ENCODE measurements at places on chromosomes 16 and 17.

DNA sequence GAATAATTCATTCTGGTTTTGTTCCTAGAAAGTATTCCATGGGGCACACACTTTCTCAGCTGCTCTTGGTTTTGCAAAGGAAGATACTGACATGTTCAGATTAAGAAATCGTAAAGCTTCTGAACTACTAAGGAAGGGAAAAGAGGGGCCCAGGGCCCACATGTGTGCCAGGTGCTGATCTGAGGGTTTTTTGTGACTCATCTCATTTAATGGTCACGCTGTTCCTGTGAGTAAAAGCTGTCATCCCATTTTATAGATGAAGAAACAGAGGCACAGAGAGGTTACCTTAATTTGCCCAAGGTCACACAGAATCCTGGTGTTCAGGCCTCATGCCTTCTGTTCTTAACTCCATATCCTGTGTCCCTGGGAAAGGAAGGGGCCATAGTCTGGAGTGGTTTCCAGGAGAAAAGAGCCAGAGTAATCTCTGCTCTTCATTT is 113.2 kb downstream of the MSI2 start:
- no peak for DNase-seq

DNA sequence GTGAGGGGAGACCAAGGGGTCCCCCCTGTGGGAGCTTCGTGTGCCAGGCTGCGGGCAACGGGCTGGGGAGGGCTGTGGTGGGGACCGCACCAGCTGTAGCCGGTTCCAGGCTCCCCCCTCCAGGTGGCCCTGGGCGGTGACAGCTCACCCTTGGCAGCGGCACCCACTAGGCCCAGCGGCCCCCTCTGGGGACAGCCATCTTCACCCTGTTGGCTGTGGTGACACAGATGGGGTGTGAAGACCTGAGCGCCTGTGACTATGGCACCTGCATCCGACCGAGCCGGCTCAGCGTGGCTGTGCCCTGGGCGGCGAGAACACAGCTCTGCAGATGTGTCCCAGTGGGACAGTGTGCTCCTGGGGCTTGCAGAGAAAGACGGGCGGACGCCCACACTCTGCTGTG is 1.1 kb upstream of the C1QTNF8 start:
- no peak for DNase-seq

GRCh38 chr16:35748621-35749252 is 2289.3 kb downstream of the TP53TG3F start:
- DNase-seq, result no peak

GRCh38 chr17:63356337-63356757 is 89.8 kb downstream of the CYB561 start:
- peak; percentile 98 for DNase-seq

DNA sequence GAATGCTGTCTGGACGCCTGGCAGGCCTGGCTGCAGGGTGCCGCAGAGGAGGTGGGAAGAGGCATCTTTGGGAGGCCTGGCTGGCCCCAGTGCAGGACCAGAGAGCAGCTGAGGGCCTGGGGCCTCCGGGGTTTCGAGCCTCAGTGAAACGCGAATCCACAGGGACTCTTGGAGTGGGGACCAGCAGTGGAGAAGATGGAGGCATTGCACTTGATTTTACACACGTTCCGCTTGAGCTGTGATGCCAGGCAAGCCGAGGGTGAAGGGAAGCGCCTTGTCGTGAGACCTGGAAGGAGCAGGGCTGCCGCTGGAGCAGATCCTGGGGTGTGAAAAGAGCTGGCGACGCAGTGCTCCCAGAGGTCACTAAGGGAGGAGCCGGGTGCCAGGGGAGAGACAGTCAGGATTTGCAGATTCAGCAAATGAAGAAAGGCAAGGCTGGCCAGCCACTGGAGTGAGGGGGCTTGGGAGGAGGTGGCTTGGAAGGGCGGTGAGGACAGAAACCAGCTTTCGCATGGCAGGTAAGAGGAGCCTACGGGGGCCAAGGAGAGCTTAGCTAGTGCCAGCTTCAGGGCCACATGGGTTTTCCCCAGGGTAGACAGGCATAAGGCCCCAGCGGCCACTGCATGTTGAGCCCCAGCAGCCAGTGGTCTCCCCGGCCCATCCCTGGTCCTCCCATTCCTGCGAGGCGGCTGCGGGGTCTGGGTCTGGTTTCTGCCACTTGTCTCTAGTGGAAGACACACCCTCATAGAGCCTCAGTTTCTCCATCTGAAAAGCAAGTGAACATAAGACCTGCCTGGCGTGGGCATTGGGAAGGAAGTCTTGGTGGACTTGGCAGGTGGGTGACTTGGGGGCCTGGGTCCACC is 175.2 kb upstream of the CHMP6 start:
- DNase-seq, result no peak

- DNase-seq, result no peak
These were observed 45.6 kb upstream of the MEAK7 start for GRCh38 chr16:84550096-84550495.

- no peak for DNase-seq
These were observed 141.9 kb upstream of the NOG start for GRCh38 chr17:56451629-56452028.

DNA sequence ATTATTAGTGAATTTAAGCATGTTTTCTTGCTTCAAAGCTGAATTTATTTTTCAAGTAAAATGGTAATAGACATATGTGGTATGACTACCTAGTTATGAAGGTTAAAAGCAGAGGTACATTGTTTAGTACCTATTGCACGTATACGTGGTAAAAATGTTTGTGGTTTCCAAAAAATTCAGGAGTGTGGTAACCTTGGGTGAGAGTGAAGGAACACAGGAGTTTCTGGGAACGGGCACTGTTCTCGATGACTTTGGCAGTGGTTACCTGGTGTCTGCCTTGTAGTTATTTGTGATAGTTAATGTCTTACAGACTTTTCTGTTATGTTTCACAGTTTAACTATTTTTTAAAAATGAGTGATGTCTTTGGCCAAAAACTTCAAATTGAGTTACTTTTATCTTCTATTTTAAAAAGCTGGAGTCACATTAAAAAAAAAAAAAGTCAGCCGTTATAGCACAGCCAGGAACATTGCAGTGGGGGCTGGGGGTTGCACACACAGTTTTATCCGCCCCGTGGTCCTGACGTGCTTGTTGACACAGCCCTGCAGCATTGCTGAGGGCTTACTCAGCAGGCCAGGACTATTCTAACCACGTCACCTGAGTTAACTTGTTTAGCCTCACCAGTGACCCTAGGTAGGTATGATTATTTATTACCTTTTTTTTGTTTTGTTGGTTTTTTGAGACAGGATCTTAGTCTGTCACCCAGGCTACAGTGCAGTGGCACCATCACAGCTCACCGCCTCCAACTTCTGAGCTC is 10.9 kb downstream of the JPT2 start:
- no peak for DNase-seq

- no peak for DNase-seq
These were observed 31.9 kb upstream of the HEATR6 start for GRCh38 chr17:60110586-60110985.

DNA sequence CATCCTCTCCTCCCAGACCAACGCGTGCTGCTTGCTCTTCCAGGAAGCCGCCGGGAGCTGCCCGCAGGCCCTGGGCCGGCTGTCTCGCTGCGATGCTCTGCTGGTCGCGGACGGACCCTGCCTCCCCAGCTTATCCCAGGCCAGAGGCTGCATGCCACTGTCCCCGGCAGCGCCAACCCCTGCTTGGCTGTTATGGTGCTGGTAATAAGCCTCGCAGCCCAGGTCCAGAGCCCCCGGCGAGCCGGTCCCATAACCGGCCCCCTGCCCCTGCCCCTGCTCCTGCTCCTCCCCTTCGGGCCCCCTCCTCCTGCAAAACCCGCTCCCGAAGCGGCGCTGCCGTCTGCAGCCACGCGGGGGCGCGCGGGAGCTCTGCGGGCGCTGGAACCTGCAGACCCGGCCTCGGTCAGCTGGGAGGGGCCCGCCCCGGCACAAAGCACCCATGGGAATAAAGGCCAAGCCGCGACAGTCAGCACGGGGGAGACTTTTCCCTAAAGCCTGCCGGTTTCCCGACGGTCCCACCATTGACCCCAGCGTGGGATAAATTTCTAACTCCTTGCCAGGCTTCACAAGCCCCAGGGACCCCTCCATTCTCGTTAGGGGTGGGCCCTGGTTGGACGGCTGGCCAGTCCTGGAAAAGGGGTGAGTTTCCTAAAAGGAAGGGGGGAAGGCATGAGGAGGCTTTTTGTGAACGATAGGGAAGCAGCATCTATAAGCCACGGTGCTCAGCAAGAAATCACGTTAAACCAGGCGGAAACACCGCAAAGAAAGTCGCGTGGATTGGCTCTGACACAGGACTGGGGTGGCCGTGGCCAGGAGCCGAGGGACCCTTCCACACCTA is 11.2 kb downstream of the ENPP7 start:
- no peak for DNase-seq

- peak; percentile 7 for DNase-seq
These were observed 8.6 kb downstream of the ADGRG1 start for GRCh38 chr16:57637020-57637419.

- DNase-seq, result no peak
These were observed 3.7 kb downstream of the BCL6B start for GRCh38 chr17:7026471-7027115.

DNA sequence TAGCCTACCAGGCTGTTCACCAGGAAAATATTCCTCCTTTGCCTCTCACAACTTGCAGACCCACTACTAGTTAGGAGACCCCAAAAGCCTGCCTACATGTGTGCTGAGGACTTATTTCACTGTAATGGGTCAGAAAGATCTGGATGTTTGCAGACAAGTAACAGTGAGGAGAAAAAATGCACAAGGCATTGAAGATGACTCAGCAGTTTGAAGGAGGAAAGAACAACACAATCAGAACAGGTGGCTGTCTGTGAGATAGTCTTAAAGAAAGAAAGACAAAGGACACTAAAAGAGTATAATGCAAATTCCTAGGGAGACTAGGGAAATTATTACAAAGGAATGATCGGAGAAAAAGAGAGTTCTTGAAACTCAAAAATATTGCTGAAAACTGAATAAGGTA is 69.0 kb downstream of the ANKFN1 start:
- DNase-seq, result no peak

DNA sequence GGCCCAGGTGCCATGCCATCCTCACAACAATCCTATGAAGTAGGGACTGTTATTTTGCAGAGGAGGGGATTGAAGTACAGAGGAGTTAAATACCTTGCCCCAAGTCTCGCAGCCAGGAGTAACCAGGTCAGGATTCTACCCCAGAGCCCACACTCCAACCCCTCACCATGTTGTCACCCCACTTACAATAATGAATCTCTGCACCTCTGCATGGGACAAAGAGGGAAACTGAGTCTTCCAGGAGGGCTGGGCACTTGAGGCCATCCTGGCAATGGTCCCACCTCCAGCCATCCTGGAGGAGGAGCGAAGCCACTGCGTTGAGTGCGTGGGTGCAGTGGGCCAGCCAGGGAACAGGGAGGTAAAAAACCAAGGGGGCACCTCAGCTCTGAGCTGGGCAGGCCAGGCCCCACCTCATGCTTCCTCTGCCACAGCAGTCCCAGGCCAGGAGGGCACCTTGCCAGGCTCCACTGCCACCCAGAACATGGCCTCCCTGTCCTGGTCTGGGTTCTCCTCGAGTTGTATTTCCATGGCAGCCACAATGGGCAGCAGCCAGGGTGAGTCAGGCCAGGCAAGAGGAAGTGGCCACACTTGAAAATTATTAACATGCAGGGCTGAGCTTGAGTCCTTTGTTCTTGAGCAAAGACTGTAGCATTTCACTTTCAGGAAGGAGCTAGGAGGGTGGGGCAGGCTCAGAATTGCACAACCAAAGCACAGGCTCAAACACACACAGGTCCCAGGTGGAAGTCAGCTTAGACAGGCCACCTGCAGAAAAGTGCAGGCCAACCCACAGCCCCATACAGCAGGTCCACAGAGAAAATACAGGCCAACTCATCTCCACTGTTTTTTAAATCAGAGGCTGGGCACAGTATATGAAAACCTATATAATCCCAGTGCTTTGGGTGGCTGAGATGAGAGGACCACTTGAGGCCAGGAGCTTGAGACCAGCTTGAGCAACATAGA is 52.1 kb downstream of the CUEDC1 start:
- DNase-seq, result peak; percentile 91

DNA sequence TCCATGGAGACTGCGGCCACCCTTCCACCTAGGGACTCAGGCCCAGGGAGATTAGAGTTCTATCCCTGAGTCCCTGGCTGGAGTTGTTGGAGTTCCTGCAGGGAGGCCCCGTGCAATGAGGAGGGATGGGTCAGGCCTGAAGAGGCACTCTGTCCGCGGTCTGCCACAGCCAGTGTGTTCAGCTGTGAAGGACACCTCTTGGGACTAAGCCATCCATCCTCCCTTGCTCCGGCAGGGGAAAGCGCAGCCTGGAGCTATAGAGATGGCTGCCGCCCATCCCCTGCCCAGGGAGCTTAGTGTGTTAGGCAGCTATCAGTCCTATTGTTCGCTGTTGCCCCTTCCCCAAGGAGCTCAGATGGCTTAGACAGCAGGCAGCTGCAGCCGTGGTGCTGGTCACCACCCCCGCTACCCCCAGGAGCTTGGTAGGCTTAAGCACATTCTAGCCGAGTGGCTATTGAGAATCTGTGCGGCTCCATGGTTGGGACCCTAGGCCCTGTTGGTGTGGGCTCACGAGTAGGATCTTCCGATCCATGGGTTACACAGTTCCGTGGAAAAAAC is 141.3 kb downstream of the CYB561 start:
- DNase-seq, result no peak

DNA sequence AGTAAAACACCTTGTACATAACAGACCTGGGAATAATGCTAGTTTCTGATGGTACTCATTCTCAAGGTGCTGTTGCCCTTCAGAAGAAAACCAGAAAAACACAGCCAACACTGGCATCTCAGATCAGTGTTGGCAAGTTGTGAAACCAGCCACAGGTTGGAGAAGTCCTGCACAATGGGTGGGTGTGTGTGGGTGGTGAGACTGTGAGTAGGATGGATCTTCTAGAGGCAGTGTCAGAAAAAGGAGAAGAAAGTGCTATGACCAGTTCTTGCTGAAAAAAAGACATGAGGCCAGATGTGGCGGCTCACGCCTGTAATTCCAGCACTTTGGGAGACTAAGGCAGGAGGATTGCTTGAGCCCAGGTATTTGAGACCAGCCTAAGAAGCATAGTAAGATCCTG is 35.2 kb upstream of the SMIM36 start:
- no peak for DNase-seq

GRCh38 chr17:48484850-48485249 is 46.0 kb downstream of the HOXB1 start:
- DNase-seq, result no peak

DNA sequence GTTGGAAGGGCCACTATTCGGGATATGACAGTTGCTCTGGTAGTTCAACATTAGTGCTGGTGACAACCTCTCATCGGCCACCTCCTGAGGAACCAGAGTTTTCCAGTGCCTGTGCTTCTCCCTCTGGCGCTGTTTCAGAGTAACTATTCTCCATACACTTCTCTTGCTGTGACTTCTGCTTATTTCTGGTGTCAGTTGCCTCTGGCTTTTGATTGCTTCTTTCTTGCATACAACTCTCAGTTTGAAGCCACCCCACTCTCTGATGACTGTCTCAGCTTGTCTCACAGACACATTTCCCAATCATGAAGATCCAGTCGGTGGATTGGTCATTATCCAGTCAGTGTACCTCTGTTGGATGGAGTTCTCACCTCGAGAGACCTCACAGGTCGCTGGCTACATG is 3.4 kb upstream of the TM4SF5 start:
- DNase-seq, result no peak

- DNase-seq, result no peak
These were observed 9.9 kb upstream of the USP32 start for GRCh38 chr17:60401819-60402218.

- no peak for DNase-seq
These were observed 736 bp downstream of the APPBP2 start for GRCh38 chr17:60525328-60525684.

- DNase-seq, result no peak
These were observed 33.7 kb downstream of the MBTPS1 start for GRCh38 chr16:84082835-84083569.

GRCh38 chr17:82551779-82552457 is 32.4 kb downstream of the FOXK2 start:
- peak; percentile 57 for DNase-seq

Measured in fibroblast of gingiva (primary cell).